Left renal cortex interstitium (tissue), 4 donors: ENCODE measurements at places on chromosomes 3 and 15. TPM values are rescaled to one million over a fixed set of nuclear protein-coding genes. Genes with fewer than 3 reads are reported as not detected.

Gene SIAH2
- polyA plus RNA-seq = 16.8 TPM

Gene MINAR1
- polyA plus RNA-seq = 1.3 TPM

Gene FBXO40
- 0.05 TPM for polyA plus RNA-seq

Gene BFSP2
- 0.22 TPM for polyA plus RNA-seq

Gene CKMT1A
- polyA plus RNA-seq = 1.4 TPM

Gene CPLX3
- polyA plus RNA-seq = not detected

Gene KBTBD13
- 0.05 TPM for polyA plus RNA-seq

Gene MKRN2OS
- polyA plus RNA-seq = 0.65 TPM

Gene CHRNA7
- 9.7 TPM for polyA plus RNA-seq

Gene CHRM5
- 0.38 TPM for polyA plus RNA-seq

Gene RBPMS2
- 13.5 TPM for polyA plus RNA-seq

Gene CHDH
- polyA plus RNA-seq = 8.3 TPM

Gene VILL
- polyA plus RNA-seq = 12.7 TPM

Gene CIB2
- 29.6 TPM for polyA plus RNA-seq

Gene RTP1
- polyA plus RNA-seq = not detected

Gene RASGRF1
- 0.35 TPM for polyA plus RNA-seq

Gene LSMEM2
- 0.82 TPM for polyA plus RNA-seq

Gene EOMES
- polyA plus RNA-seq = not detected

Gene RASGRP1
- 13.9 TPM for polyA plus RNA-seq

Gene ACTC1
- 1.3 TPM for polyA plus RNA-seq

Gene GP9
- 1.5 TPM for polyA plus RNA-seq

Gene MORC1
- polyA plus RNA-seq = 0.51 TPM

Gene PLAAT1
- polyA plus RNA-seq = 3.5 TPM

Gene RASL12
- 7.4 TPM for polyA plus RNA-seq

Gene COL6A5
- polyA plus RNA-seq = 0.06 TPM

Gene SLC51A
- polyA plus RNA-seq = 13.6 TPM

Gene MB21D2
- 14.0 TPM for polyA plus RNA-seq

Gene TP63
- 1.8 TPM for polyA plus RNA-seq

Gene SERINC4
- 0.66 TPM for polyA plus RNA-seq

Gene CAPN3
- 26.3 TPM for polyA plus RNA-seq

Gene EPHA3
- 5.1 TPM for polyA plus RNA-seq
